H9 (cell line): ENCODE measurements at places on chromosomes 13 and 19.

GRCh38 chr13:78376033-78376432, 227.3 kb downstream of the POU4F1 start:
- H3K4me3 ChIP-seq, result no peak overlapping the region
- H3K27ac ChIP-seq, result no peak overlapping the region
- no peaks in the 10 kb centered on the region for H3K36me3 ChIP-seq
- H3K27me3 ChIP-seq, result no peaks in the 10 kb centered on the region
- DNase-seq, result no peak

- H3K27me3 ChIP-seq, result no peaks in the 10 kb centered on the region
- H3K4me1 ChIP-seq, result no peaks in the 10 kb centered on the region
- H3K4me3 ChIP-seq, result no peak overlapping the region
- no peak overlapping the region for H3K27ac ChIP-seq
- no peaks in the 10 kb centered on the region for H3K36me3 ChIP-seq
Measured at GRCh38 chr19:41774515-41774980, 19.2 kb downstream of the CEACAM6 start.

GRCh38 chr13:33787051-33787591, 30.8 kb upstream of the RFC3 start:
- no peak for DNase-seq
- H3K4me3 ChIP-seq, result no peak overlapping the region
- H3K27me3 ChIP-seq, result no peaks in the 10 kb centered on the region

- no peak for DNase-seq
- no peaks in the 10 kb centered on the region for H3K27me3 ChIP-seq
- H3K36me3 ChIP-seq, result peaks cover 57% of the 10 kb centered on the region
- H3K27ac ChIP-seq, result peak overlapping the region; percentile 26
Measured at GRCh38 chr19:39481229-39481545, 549 bp downstream of the TIMM50 start.

DNA sequence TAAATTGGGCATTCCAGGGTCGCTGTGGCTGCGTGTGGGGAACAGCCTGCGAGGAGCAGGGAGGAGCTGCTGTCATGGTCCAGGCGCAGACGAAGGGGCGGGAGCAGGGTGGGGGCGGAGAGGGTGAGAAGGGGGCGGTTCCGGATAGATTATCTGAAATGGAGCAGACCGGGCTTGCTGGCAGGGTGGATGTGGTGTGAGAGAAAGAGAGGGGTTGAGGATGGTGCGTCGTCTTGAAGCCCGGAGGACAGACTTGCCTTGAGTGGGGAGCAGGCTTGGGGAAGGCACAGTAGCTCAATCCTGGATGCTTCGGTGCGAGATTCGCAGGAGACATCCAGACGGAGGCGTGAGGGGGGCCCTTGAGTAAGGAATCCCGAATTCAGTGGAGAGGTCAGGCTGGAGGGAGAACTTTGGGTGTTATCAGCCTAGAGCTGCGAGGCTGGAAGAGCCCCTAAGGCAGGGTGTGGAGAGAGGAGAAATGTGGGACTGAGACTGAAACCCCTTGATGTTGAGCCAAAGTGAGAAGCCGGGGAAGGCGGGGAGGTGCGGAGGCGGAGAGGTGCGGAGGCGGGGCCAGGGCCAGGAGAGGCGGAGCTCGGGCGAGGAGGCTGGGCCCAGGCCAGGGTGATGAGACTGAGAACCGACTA, 40.6 kb downstream of the DPF1 start:
- no peak overlapping the region for H3K27ac ChIP-seq
- peak overlapping the region; percentile 54 for H3K4me3 ChIP-seq
- H3K4me1 ChIP-seq, result peaks cover 2% of the 10 kb centered on the region; the same call in 1 of the 2 replicates
- DNase-seq, result peak; percentile 82
- no peaks in the 10 kb centered on the region for H3K27me3 ChIP-seq

- DNase-seq, result no peak
- peak overlapping the region; percentile 98 for H3K4me3 ChIP-seq
- no peak overlapping the region for H3K27ac ChIP-seq
- H3K4me1 ChIP-seq, result peaks cover 3% of the 10 kb centered on the region; the same call in 1 of the 2 replicates
- no peaks in the 10 kb centered on the region; the same call in 1 of the 3 replicates for H3K36me3 ChIP-seq
Measured at GRCh38 chr19:39126312-39127187, 964 bp downstream of the PAK4 start.

- H3K36me3 ChIP-seq, result no peaks in the 10 kb centered on the region
- no peak overlapping the region for H3K27ac ChIP-seq
- no peaks in the 10 kb centered on the region for H3K4me1 ChIP-seq
- H3K4me3 ChIP-seq, result no peak overlapping the region
- no peak for DNase-seq
Measured at GRCh38 chr19:35107545-35107944, 8.1 kb upstream of the FXYD3 start.

GRCh38 chr13:46527237-46527636, 25.7 kb upstream of the LRCH1 start:
- no peaks in the 10 kb centered on the region for H3K36me3 ChIP-seq
- no peaks in the 10 kb centered on the region for H3K27me3 ChIP-seq
- H3K27ac ChIP-seq, result no peak overlapping the region

DNA sequence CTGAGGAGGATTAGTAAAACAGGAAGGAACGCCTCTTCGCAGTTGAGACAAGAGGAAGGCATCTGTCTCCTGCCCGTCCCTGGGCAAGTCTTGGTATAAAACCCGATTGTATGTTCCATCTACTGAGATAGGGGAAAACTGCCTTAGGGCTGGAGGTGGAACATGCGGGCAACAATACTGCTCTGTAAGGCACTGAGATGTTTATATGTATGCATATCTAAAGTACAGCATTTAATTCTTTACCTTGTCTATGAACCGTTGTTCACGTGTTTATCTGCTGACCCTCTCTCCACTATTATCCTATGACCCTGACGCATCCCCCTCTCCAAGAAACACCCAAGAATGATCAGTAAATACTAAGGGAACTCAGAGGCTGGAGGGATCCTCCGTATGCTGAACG, 722 bp upstream of the TIMM50 start:
- no peaks in the 10 kb centered on the region for H3K27me3 ChIP-seq
- peaks cover 50% of the 10 kb centered on the region for H3K36me3 ChIP-seq
- H3K4me1 ChIP-seq, result no peaks in the 10 kb centered on the region
- no peak overlapping the region for H3K27ac ChIP-seq
- DNase-seq, result no peak
- peak overlapping the region; percentile 95 for H3K4me3 ChIP-seq

DNA sequence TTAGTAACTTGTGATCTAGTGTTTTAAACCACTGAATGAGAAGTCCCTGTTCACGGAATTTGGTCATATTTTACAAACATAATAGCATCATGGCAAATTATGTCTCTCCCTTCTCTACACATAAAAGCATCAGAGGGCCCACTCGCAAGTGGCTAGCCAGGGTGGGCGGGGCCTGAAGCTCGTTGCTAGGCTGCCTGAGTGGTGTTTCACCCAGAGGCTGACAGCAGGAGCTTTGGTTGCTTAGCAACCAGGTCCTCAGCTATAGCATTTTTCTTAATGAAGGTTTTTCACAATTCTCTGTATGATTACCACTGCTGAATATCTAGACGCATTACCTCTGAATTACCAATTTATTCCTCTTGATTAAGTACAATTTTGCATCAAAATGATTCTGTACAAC, 126.5 kb downstream of the NALCN start:
- H3K27ac ChIP-seq, result no peak overlapping the region
- H3K4me1 ChIP-seq, result no peaks in the 10 kb centered on the region
- DNase-seq, result peak; percentile 75
- no peaks in the 10 kb centered on the region for H3K36me3 ChIP-seq
- no peak overlapping the region for H3K4me3 ChIP-seq
- no peaks in the 10 kb centered on the region for H3K27me3 ChIP-seq

- DNase-seq, result no peak
- no peak overlapping the region for H3K4me3 ChIP-seq
- no peaks in the 10 kb centered on the region for H3K27me3 ChIP-seq
Measured at GRCh38 chr19:33686262-33686661, 64.5 kb downstream of the CHST8 start.

DNA sequence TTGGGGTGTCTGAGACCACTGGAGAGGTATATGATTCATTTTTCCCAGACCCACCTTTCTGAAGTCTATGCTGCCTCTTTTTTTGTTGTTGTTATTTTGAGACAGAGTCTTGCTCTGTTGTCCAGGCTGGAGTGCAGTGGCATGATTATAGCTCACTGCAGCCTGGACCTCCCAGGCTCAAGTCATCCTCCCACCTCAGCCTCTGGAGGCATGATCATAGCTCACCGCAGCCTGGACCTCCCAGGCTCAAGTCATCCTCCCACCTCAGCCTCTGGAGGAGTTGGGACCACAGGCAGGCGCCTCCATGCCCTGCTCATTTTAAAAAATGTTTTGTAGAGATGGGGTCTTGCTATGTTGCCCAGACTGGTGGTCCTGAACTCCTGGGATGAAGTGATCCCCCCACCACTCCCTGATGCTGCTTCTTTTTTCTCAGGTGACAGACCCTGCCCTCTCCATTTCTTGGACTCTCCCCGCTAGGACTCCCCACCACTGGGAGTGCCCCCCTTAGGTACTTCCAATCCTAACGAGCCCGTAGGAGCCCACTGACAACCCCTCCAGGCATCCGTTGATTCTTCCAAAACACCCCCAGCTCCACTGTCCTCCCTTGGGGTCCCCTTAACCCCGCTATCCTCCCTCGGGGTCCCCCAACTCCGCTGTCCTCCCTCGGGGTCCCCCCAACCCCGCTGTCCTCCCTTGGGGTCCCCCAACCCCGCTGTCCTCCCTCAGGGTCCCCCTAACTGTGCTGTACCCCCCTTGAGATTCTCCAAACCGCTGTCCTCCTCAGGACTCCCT, 45.4 kb downstream of the ARHGEF18 start:
- no peak overlapping the region for H3K27ac ChIP-seq
- H3K36me3 ChIP-seq, result no peaks in the 10 kb centered on the region; the same call in 2 of the 3 replicates
- peaks cover 3% of the 10 kb centered on the region; the same call in 1 of the 2 replicates for H3K4me1 ChIP-seq
- H3K27me3 ChIP-seq, result no peaks in the 10 kb centered on the region

DNA sequence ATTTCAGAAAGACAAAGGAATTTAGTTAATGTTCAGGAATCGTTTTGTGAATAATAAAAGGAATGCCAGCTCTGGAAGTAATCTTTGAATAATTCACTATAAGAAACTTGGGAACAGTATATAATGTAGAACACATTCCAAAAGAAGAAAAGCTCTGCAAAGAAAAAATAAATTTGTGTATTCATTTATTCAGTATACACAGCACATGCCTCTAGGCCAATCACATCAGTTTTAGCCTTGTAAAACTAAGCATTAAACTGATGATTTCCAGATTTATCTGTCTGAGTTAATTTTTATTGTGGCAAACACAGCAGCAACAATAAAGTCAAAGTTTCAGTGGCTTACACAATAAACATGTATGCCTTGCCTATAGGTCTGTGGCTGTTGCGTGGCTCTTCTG, 5.7 kb upstream of the RXFP2 start:
- no peaks in the 10 kb centered on the region for H3K36me3 ChIP-seq
- DNase-seq, result no peak
- no peaks in the 10 kb centered on the region for H3K27me3 ChIP-seq
- no peaks in the 10 kb centered on the region for H3K4me1 ChIP-seq

- peak overlapping the region; percentile 94 for H3K4me3 ChIP-seq
- H3K27me3 ChIP-seq, result no peaks in the 10 kb centered on the region
- H3K36me3 ChIP-seq, result no peaks in the 10 kb centered on the region; the same call in 2 of the 3 replicates
Measured at GRCh38 chr13:29849071-29849631, 1.3 kb downstream of the UBL3 start.

DNA sequence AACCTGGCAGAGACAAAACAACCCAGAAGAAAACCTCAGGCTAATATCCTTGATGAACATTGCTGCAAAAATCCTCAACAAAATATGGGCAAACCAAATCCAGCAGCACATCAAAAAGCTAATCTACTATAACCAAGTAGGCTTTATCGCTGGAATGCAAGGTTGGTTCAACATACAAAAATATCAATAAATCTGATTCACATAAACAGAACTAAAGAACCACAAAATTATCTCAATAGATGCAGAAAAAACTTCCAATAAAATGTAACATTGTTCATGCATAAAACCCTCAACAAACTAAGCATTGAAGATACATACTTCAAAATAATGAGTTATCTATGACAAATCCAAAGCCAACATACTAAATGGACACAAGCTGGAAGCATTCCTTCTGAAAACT, 8.8 kb downstream of the ZNF724 start:
- H3K27me3 ChIP-seq, result no peaks in the 10 kb centered on the region
- no peaks in the 10 kb centered on the region for H3K4me1 ChIP-seq
- no peak overlapping the region for H3K4me3 ChIP-seq

GRCh38 chr13:31756346-31756745, 17.0 kb downstream of the RXFP2 start:
- H3K4me1 ChIP-seq, result no peaks in the 10 kb centered on the region
- DNase-seq, result no peak
- no peaks in the 10 kb centered on the region for H3K27me3 ChIP-seq
- no peaks in the 10 kb centered on the region for H3K36me3 ChIP-seq

DNA sequence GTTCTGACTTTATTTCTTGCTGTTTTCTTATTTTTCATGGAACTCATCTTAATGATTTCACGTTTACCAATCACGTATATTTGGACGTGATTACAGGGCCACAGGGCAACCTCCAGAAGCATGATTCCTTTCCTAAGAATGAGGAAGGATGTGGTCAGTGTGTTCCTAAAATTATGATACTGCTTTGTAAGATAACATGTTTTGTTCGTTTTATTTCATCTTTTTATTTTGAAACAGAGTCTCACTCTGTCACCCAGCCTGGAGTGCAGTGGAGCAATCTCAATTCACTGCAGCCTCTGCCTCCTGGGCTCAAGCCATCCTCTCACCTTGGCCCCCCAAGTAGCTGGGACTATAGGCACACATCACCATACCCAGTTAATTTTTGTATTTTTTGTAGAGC, 24.8 kb upstream of the LAIR1 start:
- peaks cover 2% of the 10 kb centered on the region; the same call in 1 of the 2 replicates for H3K27me3 ChIP-seq
- no peak overlapping the region for H3K4me3 ChIP-seq
- no peak for DNase-seq
- H3K27ac ChIP-seq, result no peak overlapping the region

DNA sequence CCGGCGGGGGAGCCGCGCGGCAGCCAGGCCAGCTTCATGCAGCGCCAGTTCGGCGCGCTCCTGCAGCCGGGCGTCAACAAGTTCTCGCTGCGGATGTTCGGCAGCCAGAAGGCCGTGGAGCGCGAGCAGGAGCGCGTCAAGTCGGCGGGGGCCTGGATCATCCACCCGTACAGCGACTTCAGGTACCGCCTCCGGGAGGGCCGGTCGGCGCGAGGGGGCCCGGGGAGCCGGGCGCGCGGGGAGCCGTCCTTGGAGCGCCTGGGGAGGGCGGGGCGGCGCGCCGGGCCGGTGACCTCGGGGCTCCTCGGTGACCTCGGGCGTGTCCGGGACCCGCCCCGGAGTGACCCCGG, 690 bp downstream of the HCN2 start:
- no peaks in the 10 kb centered on the region for H3K36me3 ChIP-seq
- peak overlapping the region; percentile 59; the same call in 1 of the 3 replicates for H3K4me3 ChIP-seq
- H3K27ac ChIP-seq, result no peak overlapping the region
- H3K4me1 ChIP-seq, result no peaks in the 10 kb centered on the region
- no peak for DNase-seq

GRCh38 chr19:1073956-1074517, 7.1 kb downstream of the ARHGAP45 start:
- no peaks in the 10 kb centered on the region for H3K4me1 ChIP-seq
- peaks cover 9% of the 10 kb centered on the region for H3K36me3 ChIP-seq
- H3K4me3 ChIP-seq, result no peak overlapping the region
- H3K27ac ChIP-seq, result no peak overlapping the region
- H3K27me3 ChIP-seq, result no peaks in the 10 kb centered on the region; the same call in 1 of the 2 replicates

- H3K4me1 ChIP-seq, result no peaks in the 10 kb centered on the region
- peak; percentile 83 for DNase-seq
- H3K27me3 ChIP-seq, result no peaks in the 10 kb centered on the region
- no peak overlapping the region for H3K27ac ChIP-seq
- peak overlapping the region; percentile 93 for H3K4me3 ChIP-seq
- peaks cover 6% of the 10 kb centered on the region; the same call in 2 of the 3 replicates for H3K36me3 ChIP-seq
Measured at GRCh38 chr19:51690454-51691073, 2.6 kb upstream of the SPACA6 start.

GRCh38 chr19:7631577-7631976, 1.9 kb downstream of the PCP2 start:
- no peak overlapping the region for H3K27ac ChIP-seq
- DNase-seq, result no peak
- H3K4me1 ChIP-seq, result no peaks in the 10 kb centered on the region
- H3K4me3 ChIP-seq, result no peak overlapping the region
- H3K36me3 ChIP-seq, result peaks cover 12% of the 10 kb centered on the region
- peaks cover 16% of the 10 kb centered on the region; the same call in 1 of the 2 replicates for H3K27me3 ChIP-seq
